NCI-H1694 treated with DMSO at 0.1 percent for 48 hours (cell line): ENCODE measurements at places on chromosomes 4 and X.

GRCh38 chr4:39308611-39309010 is 57.6 kb downstream of the RFC1 start:
- DNase-seq: peak; percentile 58

DNA sequence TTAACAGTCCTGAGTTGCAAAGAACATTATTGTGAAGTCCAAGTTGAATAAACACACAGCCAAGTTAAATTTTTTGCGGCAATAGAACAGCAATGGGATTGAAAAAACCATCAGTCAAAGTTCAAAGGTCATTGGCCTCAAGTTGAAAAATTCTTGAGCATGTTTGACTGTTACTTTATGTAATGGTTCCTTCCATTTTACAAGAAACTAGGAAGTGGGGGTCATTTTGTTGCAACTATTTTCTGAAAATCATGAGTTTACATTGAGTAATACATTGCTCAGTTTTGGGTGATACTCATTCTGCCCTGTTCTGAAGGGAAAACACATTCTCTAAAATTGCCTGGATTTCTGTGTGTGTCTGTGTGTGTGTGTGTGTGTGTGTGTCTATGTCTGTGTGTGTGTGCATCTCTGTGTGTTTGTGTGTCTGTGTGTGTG is 5.2 kb upstream of the IRF2 start:
- DNase-seq: no peak

GRCh38 chr4:31923634-31924033 is 1203.5 kb downstream of the PCDH7 start:
- no peak for DNase-seq

DNA sequence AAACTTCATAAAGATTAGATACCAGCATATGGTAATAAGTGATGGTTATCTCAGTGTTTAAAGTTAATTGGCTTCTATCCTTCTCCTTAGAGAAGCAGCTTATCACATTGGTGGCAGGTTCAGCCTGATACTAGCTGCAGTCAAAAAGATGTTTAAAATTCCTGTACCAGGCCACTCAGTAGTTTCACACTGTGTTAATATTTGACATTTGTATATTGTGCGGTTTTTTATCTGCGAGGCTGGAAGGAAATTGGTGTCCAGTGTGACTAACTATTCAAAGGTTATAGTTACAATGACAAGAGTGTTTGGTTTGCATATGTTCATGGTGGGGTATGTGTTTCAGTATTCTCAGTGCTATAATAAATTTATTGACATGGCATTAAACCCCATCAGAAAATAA is 27.5 kb upstream of the TBC1D8B start:
- no peak for DNase-seq

- no peak for DNase-seq
These were observed 600 bp downstream of the RADX start for GRCh38 chrX:106612393-106612763.

DNA sequence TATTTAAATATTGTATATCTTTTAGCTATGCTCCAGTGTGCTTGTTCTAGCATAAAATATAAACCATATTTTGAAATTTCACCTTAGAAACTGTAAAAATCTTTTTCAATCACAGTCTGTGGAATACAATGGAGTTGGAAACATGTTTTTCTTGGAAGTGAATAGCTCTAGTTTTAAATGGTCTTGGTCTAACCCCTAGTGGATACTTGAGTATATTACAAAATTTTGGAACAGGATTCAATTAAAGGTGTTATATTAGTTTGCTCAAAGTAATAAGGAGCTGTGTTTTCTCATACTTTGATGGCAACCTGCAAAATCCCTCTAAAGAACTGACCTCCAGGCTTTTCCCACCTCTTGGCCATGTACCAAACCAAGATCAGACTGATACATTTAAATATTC is 48.2 kb downstream of the STK26 start:
- DNase-seq: peak; percentile 50

DNA sequence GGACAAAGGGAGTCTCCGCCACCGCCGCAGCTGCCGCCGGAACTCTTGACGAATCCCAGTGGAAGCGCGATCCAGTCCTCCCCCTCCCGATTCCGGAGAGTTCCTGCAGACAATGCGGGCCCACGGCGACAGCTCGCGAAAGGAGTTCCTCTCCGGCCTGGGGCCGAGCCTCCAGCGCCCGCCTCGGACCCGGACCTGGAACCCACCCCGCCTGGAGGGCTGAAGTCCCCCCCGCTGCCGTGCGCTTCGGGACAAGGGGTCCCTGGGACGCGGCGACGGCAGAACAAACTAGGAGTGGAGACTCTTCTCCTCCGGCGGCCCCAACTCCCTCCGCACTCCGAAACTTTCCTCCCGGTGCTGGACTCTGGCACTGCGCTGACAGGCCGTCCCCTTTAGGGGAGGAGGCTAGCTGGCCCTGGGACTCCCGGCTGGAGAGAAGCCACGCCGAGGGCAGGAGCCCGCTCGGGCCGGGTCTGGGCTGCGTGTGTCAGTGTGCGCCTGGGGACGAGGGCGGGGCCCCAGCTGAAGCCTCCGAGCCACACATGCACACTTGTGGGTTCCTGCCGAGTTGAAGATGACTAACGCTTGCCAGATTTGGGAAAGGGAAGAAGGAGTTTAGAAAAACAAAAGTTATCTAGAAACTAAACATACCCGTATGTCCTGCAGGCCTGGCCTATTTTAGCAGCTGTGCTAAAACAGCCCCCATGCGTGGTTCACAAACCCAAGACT is at the start of gene ANTXR2:
TSS of gene ANTXR2 (minus strand) at position 486 of the 729 bp plus-strand sequence. CDS start 669 bp downstream, outside the sequence.
- peak; percentile 66 for DNase-seq

DNA sequence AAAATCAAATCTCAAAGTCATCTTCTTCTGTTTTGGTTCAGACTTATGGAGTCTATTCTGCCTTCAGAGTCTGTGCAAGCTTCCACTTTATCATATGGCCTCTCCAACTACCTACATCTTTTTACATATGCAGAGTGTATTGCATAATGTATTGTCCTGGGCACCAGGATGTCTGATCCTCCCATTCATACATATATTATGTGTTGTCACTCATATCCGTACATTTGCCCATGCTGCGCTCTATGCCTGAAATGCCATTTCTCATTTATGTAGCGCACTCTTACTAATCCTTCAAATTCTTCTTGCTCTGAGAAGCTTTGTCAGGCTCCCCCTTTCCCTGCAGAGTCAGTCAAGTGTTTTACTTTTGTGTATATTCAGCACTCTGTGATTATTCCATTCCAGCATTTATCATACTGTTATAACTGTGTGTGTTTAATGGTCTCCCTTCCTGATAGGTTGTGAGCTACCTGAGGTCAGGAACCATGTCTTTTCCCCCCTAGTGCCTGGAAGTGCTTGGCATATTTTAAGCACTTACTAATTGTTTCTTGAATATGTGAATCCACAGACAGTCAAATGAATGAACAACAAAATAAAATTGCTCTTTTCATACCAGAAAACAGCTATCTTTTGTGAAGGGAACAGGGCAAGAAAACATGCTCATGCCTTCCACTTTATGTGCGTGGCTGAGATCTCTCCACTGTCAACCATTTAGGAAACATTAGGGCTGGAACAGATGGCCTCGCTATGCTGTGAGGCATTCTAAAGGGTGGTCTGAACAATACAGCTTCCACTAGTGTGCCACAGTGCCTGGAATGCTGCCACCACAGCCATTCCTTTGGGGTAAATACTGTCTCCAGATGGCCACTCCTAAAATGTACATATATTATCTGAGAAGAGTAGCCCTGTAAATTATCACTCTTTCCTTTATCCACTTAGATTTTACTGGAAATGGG is 81.8 kb downstream of the GLUD2 start:
- DNase-seq: peak; percentile 82

DNA sequence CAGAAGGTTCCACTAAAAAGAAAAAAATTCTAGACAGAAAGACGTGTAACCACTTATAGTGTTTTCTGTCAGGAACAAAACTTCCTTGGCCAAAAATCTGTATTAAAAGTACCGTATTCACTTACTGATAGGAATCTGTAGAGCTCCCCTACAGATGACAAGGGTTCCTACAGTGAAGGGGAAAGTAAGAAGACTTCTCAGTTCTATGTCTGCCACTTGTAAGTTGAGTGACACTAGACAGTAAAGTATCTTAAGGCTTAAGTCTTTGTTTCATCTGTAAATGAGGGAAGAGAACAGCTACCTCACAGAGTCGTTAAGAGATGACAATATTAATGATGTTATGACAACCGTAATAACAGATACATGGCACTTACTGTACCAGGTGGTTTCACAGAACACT is 3.3 kb downstream of the COQ2 start:
- DNase-seq: no peak

GRCh38 chr4:55181010-55182005 is 55.9 kb upstream of the KDR start:
- DNase-seq: no peak

- DNase-seq: peak; percentile 70
These were observed 80.1 kb downstream of the RAP1GDS1 start for GRCh38 chr4:98341309-98341708.

DNA sequence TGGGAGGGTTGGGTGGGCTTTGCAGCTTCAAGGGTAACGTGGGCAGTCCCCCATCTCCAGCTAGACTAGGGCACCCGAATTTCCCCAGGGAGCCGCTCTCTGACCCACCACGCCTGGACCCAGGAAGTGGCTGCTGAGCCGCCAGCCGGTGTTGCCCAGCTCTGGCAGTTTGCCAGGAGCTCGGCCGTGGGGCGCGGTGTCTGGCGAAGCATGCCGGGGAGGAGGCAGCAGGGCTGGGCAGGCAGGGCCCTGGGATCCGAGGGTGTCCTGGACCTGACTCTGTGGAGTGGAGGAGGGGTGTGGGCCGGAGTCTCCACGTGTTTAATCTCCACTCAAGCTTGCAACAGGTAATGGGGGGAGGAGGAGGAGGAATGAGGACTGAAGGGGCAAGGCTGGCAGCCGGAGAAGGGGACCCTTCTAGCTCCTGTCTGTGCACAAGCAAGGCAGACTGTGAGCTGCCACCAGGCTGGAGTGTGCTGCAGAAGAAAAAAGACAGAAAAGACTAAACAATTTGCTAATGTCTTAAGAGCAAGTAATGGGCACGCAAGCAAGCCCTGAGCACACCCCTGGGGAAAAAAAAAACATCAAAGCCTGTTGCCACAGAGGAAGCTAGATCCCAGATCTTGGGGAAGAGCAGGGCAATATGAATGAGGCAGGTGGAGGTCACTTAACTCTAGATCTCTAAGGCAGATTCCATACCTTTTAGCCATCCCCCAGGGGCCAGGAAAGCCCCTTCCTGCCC is 2.4 kb downstream of the LONRF3 start:
- no peak for DNase-seq

GRCh38 chrX:144791298-144791697 is 456.0 kb upstream of the SPANXN1 start:
- no peak for DNase-seq

DNA sequence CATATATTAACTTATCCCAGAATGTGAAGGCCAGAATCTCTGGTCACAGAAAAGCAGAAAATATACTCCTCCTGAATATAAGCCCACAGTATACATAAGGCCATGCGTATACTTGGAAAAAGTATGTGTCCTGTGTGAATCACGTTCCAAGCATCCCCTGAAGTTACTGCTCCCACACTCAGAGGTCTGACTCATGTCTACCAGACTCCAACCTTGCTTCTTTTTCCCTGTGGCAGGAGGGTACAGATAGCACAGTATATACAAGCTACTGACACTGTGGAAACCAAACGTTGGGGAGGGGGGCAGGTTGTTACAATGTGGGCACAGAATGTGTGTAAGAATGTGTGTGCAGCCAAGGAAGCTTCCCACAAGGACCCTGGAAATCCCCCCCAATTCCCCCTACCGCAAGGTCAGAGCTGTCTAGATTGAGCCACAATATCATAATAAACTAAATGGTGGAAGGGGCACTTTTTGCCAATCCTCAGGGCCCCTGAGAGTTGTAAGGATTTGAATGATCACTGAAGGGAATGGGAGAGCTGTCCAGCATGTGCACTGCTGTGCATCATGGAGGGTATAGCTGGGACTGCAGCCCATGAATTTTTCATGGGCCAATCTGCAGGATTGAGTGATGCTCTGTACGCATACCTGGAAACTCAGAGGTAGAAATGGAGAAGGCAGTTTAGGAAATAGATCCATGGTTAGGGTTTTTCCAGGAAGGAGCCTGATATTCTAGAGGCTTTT is 7.4 kb upstream of the RELL1 start:
- DNase-seq: no peak

DNA sequence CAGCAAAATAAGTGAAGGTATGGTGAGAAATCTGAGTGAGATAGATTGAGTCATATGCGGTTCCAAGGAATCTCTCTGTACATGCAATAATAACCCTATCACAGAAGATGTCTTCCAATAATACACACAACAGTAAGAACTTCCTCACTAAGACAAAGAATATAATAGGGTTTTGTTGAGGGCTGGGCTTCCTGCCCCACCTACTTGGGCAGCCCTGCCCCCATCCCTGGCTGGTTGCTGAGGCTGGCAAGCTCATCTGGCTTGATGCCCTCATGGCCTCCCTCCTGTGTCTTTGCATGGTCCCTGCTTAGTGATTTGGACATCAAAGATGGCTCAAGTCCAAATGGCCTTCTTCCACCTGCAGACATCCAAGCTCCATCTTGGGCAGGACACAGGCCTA is 2.7 kb downstream of the GEMIN8 start:
- no peak for DNase-seq

DNA sequence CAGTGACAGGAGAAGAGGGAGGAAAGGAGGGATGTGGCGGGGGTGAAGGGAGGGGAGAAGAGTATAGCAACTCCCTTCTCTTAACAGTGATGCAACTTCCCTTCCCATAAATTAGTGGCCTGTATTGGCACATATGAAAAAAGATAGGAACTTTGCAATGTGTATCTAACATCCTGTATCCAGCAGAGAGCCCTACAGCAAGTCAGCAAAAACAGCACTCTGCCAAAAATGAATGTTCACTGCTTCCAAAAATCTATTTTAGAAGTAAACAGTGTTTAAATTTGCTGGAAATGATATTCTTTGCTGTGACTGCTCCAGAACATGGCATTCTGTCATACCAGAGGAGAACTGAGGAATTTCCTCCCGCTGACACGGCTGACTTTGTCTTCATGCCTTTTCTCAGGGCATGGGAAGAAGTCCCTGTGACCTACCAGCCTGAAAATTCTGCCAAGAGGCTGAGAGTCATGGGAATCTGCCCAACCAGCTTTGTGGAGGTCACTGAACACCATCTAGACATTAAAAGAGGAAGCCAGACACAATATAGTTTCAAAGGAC is 343.4 kb upstream of the RASGEF1B start:
- no peak for DNase-seq

GRCh38 chrX:125205918-125206665 is 113.6 kb upstream of the TEX13C start:
- DNase-seq: peak; percentile 75

DNA sequence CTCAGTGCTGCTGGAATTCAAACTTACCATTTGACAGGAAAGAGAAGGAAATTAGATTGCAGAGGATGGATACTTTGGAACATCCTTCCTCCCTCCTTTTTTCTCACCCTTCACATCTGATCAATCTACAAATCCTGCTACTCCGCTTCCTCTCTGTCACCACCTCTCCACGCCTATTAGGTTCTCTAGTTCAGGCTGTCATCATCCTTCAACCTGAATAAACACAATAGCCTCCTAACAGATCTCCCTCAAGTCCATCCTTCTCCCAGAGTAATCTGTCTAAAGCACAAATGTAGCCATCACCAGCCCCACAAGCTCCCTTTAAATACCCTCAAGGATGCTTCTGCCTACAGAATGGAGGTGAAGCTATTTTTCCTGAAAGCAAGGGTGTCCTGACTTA is 20.0 kb upstream of the SLAIN2 start:
- no peak for DNase-seq

GRCh38 chr4:53064609-53065008 is 202.5 kb downstream of the RASL11B start:
- DNase-seq: no peak

- DNase-seq: no peak
These were observed 100.3 kb downstream of the EMCN start for GRCh38 chr4:100417565-100417964.
